ENCODE measurements at places on chromosomes 6 and 20.

DNA sequence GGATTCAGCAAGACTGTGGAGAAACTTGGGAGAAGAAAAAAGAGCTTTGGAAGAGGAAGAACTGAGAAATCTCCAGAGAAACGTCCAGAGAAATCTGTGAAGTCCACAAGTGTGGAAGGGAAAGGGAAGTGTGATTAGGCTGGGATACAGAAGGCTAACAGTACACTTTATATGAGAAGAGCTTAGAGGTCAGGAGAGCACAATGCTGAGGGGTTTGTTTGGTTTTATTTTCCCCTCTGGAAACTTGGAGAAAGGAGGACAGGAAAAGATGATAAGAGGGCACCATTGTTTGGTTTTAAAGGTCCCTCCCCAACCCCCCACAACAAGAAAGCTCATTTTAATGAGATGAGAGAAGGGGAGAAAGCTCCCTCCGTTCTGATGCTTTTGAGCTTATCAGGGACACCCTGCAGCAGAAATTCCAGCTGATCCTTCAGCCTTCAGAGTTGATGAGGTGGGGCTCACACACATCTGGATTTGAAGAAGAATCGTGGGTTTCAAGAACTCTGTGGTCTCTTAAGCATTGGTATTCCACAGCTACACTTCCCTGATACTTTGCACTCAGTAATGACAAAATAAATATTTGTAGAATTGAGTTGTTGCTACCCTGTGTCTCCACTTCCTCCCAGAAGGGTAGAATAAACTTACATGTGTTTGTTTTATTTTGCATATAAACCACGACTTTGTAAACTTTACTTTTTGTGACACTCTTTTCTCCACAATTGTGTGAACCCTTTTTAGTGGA is 1.9 kb downstream of the NT5E start:
- DNase-seq: no peak

DNA sequence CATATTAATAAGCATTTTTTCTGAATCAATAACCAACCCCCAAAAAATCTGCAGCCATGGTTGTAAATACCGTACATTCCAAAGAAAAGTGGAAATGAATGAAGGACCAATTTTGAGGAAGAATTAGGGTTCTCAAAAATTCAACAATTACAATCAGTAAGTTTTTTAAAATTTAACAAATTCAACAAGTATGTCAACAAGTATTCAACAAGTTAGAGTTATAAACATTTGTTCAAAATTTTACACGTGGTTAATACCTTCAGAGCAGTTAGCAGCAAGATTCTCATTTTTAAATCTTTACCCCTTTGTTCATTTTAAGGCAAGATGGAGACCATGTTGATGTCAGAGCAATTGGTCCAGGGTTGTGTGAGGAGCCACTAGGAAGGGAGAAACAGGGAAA is 27.6 kb upstream of the ANKEF1 start:
- DNase-seq: no peak

DNA sequence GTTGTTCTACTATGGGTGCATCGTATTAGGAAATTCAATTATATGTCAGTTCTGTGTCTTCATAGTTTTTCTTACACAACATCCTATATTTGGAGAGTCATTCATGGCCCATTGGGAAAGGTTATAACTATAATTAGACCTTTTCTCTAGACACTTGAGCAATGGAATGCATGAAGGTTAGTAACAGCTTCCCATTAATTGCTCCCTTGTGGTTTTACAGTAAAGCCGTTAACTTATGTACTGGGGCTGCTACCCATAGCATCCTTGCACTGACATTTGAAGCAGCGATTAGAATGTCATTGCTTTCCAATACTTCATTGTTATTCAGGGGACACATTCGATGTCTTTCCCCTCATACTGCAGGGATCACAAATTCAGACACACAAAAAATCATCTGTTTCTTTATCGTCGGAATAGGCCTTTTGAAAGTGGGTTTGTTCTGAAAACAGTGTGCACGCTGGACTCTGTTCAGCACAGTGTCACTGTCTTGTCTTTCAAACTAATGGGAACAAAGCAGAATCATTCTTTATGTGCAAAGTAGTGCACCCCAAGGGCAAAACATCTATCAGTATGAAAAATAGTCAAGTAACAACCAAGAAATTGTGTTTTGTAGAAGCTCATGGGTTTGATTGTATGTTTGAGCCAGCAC is 634.3 kb upstream of the MAP3K7 start:
- no peak for DNase-seq

DNA sequence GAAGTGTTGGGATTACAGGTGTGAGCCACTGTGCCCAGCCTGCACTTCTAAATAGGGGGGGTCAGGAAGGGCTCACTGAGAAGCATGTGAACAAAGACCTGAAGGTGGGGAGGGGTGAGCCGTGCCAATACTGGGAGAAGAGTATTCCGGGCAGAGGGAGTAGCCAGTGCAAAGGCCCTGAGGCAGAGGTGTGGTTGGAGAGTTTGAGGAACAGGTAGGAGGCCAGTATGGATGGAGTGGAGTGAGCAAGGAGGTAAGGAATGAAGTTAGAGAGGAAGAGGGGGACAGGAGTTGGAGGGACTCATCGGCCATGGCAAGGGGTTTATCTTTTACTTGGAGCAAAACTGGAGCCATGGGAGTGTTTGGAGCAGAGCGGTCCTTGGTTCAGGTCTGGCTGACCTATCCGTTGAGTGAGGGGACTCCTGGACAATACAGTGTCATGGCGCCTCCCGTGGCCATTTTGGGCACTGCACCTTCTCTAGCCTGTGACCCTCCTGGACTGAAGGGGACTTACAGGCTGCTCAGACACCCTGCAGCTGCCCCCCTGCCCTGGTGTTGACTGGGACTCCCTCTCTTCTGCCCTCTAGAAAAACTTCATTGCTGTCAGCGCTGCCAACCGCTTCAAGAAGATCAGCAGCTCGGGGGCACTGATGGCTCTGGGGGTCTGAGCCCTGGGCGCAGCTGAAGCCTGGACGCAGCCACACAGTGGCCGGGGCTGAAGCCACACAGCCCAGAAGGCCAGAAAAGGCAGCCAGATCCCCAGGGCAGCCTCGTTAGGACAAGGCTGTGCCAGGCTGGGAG is 12.1 kb downstream of the FOXS1 start:
- DNase-seq: peak; percentile 46

DNA sequence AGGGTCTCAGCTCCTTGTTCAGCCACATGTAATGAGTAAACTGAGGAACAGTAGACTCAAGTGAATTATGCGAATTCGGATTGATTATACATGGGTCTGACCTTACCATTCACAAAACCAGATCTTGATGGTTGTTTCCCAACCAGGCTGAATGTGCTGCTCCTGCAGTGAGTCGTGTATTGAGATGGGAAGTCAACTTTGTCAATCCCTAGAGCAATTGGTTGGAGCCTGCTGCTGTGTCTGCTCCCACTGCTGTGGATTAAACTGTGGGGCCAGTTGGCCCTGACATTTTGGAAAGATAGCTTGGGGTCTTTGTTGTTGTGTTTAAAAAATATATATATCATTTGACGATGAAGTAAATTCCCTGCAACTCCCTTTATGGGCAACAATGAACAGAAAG is 23.9 kb downstream of the FAM50B start:
- DNase-seq: no peak

DNA sequence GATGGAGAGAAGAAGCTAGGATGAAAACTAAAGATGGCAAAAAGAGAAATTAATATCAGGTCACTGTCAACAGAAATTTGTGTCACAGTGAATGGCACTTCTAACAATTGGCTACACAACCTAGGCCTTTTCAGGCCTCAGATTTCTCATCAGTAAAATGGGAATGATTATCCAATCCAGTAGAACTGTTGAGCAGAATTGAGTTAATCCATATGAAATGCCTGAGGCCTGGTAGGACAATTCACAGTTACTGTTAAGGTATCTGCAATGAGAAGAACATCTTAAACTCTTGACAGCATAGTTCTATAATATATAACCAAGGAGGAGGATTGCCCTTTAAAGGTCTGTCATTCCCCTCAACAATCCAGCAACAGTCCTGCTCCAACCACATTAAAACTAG is 217.9 kb upstream of the ZNF217 start:
- DNase-seq: no peak

GRCh38 chr20:52983726-52984450 is 11.7 kb downstream of the TSHZ2 start:
- DNase-seq: no peak

GRCh38 chr6:54404791-54405190 is 96.5 kb downstream of the TINAG start:
- DNase-seq: no peak

DNA sequence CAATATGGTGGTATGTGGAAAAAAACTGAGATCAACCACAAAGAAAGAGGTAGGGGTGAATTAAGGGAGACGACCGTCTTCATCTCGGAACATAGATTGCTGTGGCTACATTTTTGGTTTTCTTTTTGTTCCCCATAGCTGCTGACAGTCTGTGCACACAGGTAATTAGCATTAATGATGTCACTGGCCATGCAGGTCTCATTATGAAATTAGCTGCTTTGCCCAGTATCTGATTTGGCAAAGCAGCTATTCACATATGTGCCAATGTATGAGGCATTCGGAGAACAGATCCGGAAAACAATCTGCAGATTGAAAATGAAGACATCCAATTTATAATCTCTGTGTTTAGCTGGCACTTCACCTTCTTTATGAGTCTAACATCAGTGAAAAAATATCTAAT is 13.1 kb downstream of the NOX3 start:
- no peak for DNase-seq

GRCh38 chr6:134424165-134424797 is 106.4 kb upstream of the SGK1 start:
- DNase-seq: no peak

GRCh38 chr6:85866758-85867401 is 224.2 kb upstream of the SYNCRIP start:
- DNase-seq: no peak

DNA sequence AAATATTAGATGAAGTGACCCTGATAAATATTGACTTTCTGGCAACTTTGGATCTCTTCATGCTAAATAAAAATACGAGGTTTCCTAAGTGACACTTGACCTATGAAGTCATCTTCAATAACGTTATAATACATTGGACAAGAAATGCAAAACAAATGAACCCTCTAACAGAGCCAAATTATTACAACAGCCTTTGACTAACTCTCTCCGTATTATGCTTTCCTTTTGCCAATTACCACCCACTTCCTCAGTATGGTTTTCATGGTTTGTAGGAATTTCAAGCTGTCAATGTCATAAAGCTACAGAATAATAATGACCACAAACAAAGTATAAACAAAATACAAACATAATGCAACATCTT is 210.5 kb downstream of the MOXD1 start:
- DNase-seq: no peak

GRCh38 chr6:159181914-159182313 is 12.7 kb downstream of the FNDC1 start:
- DNase-seq: no peak

DNA sequence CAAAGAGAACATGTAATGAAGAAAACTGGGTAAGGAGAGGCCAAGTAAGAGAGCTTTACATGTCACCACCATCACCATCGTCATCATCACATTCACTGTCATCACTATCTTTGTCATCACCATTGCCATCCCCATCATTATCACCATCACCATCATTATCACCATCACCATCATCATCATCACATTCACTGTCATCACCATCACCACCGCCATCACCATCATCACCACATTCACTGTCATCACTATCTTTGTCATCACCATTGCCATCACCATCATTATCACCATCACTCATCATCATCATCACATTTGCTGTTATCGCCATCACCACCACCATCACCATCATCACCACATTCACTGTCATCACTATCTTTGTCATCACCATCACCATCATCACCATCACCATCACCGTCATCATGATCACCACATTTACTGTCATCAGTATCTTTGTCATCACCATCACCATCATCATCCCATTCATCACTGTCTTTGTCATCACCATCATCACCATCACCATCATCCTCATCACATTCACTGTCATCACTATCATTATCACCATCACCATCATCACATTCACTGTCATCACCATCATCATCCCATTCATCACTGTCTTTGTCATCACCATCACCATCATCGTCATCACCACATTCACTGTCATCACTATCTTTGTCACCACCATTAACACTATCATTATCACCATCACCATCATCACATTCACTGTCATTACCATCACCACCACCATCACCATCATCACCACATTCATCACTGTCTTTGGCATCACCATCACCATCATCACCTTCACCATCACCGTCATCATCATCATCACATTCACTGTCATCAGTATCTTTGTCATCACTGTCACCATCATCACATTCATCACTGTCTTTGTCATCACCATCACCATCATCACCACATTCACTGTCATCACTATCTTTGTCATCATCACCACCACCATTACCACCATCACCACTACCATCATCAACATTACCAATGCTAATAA is 172.3 kb downstream of the ERMARD start:
- DNase-seq: no peak

- DNase-seq: no peak
These were observed 14.4 kb downstream of the DLL1 start for GRCh38 chr6:170276369-170277057.

DNA sequence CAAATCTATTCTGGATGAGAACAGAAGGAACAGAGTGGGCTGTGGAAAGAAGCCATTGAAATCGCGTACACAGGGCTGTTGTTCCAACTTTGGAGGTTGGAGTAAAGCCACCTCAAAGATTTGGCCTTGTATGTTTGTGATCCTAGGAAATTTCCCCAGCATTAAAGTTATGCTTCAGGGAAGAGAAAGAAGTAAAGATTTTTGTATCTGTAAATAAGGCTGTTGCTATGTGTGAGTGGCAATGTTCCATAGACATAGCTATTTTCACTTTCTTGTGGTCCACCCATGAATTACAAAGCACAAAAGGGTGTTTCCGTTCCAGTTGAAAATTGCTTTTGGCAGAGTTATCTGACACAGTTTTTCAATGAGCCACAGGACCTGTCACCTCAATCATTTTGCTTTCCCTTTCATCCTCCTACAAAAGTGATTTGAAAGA is 321.3 kb downstream of the TFAP2B start:
- DNase-seq: no peak

GRCh38 chr6:156868385-156868784 is 91.2 kb downstream of the ARID1B start:
- DNase-seq: no peak

DNA sequence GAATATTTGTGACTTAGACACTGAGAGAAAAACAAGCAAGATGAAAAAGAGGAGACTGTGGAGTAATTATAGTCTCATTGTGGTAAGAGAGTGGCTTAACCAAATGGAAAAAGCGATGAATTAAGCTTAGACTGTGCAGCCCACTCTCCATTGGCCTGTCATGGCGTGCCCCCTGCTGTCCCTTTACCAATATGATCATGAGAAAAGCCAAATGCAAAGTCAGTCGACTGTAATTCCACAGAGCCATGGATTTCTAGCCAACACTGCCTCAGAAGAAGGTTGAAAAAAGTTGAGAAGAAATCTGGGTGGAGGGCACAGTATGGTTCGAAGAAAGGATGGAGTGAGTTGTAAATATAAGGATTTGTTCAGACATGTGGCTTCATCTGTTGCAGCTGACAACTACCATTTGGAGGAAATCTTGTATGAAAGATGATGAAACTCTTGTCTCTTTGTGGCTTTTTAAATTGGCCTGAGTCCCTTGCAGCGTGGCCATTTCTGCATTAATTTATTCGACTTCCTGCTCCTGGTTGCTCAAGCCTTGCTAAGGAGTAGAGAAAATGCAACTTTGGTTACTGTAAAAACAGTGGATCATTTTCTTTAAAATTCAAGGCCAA is 251.4 kb downstream of the DOK5 start:
- no peak for DNase-seq

GRCh38 chr20:1298166-1298565 is 30.8 kb downstream of the SDCBP2 start:
- DNase-seq: no peak

- no peak for DNase-seq
These were observed 19.2 kb upstream of the ZSCAN9 start for GRCh38 chr6:28205879-28206278.
